ENCODE measurements at places on chromosomes 3 and 15.

GRCh38 chr3:132749786-132750185 lies 27.6 kb upstream of the NPHP3 start:
- DNase-seq = no peak

DNA sequence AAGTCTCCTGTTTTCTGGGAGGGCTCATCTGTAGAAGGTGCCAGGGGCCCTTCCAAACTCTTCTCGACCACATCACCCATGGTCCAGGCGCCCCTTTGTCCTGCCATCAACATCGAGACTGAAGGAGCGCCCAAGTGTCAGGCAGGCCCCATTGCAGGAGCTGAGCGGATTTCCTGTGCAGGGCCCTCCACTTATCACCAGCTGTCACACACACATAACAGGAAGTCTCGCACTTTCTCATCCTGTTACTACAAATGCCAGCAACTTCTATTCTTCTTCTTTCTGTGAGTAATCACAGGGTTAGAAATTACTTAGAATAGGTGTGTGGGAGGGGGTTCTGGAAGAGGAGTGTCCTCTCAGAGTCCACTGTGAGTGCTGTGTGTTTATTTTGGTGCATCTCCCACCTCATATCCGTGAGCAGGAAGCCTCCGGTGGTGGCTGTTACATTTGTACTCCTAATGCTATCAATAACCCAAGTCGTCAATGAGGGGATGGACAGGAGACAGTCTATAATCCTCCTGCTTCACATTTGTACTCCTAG lies at the start of gene KLHL6:
Gene KLHL6 (minus strand): TSS at position 166 of the 541 bp plus-strand sequence. CDS start 53 bp downstream, at position 113.
- DNase-seq = no peak

DNA sequence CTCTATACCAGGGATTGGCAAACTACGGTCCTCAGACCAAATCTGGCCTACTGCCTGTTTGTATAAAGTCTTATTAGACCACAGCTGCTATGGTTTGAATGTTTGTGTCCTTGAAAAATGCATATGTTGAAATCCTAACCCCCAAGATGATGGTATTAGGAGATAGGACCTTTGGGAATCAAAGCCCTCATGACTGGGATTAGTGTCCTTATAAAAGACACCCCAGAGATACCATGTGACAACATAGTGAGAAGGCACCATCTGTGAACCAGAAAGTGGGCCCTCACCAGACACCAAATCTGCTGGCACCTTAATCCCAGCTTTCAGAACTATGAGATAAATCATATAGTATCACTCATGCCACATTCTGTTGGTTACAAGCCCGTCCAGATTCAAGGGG lies 7.4 kb downstream of the HMCES start:
- DNase-seq = no peak

DNA sequence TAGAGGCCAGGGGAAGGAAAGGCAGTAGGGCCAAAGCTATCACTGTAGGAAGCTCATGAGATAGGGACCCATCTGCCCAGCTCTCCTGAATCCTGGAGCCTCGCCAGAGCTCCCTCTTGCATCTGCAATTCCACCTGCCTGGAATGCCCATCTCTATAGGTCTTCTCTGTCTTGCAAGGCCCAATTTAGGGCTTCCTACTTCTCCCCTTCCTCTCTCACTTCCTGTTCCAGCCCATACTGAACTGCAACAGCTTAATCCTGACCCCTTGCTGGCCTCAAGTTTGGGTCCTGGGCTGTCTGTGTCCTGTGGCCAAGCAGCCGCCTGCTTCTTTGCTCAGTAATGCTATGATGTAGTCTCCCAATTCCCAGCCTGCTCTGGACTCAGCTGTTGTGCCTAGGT lies 3.6 kb upstream of the PTPN23 start:
- DNase-seq = no peak

- DNase-seq = no peak
Measured at GRCh38 chr3:68666429-68667136, 265.8 kb downstream of the TAFA4 start.

DNA sequence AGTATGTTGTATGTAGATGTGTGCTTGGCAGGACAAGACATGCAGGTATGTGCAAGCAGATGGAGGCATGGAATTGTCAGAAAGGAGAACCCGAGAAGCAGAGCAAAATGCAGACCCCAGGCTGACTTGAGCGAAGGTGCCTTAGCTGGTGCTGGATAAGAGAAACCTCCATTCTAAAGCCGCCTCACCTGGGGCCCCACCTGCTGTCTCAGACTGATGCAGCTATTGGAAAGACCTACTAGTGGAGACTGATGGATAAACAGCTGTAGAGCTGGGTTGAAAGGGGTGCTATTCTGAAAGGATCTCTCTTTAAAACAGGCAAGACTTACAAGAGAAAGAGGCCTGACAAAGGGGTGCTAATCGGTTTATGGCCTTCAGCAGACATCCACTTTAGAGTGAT lies 86.2 kb downstream of the EPHB1 start:
- no peak for DNase-seq

DNA sequence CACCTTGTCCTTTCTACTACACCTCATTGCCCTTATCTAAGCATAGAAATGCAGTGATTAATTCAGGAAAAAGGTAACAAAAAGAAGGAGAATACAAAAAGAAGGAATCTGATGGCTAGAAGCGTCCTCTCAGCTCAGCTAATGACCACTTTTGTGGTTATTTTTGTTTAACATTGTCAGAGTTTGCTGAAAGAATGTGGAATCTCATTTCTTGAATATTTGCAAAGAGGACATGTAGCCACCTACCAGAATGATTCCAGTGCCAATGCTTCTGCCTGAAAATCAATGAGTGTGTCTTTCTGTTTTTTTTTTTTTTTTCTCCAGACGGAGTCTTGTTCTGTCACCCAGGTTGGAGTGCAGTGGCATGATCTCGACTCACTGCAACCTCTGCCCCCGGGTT lies 24.5 kb downstream of the NANOGP8 start:
- no peak for DNase-seq

GRCh38 chr3:109825971-109826810 lies 488.8 kb upstream of the DPPA4 start:
- no peak for DNase-seq

- DNase-seq = no peak
Measured at GRCh38 chr15:79154483-79155135, 64.0 kb upstream of the RASGRF1 start.

DNA sequence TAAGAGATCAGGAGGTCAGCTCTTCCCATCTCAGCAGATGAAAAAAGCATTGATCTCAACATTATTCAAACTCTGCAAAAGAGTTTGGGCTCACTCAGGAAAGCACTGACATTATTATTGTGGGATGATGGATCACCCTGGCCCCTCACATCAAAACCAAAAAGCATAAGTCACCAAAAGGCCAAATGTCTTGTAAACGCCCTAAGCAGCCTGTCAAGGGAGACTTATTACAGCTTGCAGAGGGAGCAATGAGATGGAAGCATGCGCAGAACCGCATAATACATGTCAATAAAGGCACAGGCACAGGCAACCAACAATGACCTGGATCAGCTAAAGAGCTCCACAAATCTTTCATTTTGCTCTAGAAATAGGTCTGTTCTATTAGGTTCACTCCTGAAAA lies 4.6 kb downstream of the FSIP1 start:
- no peak for DNase-seq

GRCh38 chr3:43999728-44000319 lies 241.9 kb upstream of the TOPAZ1 start:
- no peak for DNase-seq

DNA sequence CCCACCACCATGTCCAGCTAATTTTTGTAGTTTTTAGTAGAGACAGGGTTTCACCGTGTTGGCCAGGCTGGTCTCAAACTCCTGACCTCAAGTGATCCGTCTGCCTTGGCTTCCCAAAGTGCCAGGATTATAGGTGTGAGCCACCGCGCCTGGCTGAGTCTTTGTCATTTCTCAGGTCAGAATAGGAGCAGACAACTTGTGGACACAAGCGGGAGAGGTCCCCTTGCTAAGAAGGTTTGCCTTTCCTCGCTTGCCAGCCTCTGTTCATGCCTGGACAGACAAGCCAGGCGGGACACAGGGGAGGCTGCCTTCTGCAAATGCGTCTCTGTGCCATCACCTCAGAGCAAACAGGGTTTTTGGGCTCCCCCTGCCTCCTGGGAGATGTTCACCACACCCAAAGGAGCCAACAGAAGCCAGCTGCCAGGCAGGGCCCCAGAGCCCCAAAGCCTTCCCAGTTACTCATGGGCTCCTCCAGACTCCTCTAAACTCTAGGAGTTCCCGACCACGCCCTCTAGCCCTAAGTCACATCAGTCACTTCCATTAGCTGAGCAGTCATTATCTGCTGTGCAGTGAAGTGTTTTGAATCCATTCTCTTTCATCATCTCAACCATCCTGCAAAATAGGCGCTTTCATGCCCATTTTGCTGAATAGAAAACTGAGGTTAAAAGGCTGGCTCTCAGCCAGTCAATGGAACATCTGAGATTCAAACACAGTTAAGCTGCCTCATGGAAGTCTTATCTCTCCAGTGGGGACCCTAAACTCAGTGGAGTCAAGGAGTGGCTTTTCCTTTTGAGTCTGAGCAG lies 245.0 kb downstream of the UACA start:
- peak; percentile 30 for DNase-seq

GRCh38 chr15:72033711-72034110 lies 84.2 kb downstream of the MYO9A start:
- DNase-seq = no peak

DNA sequence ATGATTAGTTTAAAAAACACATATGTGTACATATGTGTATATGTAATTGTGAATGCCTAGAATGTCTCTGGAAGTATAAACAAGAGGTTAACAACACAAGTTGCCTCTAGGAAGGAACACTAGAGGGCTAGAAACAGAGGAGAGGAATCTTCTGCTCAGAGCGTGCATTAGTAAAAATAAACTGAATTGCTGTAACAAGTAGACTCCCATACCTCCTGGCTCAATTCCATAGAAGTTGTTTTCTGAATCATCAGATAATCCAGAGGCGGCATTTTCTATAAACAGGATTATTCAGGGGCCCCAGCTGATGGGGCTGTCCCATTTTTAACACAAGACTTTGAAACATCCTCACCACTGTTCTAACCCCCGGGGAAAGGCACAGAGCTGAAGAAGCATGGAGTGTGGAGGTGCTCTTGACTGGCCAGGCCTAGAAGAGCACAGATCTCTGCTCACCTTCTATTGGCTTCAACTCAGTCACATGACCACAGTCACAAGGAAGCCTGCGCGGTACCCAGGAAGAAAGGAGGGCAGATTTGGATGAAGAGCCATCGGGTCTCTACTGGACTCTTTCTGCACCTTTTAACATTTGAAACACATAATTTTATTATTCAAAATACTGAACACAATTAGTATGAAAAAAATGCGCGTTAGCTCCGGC lies 145.7 kb downstream of the TLE3 start:
- DNase-seq = no peak

GRCh38 chr3:123412811-123413604 lies 35.9 kb downstream of the ADCY5 start:
- peak; percentile 82 for DNase-seq

- DNase-seq = no peak
Measured at GRCh38 chr3:182725372-182726251, 67.7 kb upstream of the ATP11B start.

DNA sequence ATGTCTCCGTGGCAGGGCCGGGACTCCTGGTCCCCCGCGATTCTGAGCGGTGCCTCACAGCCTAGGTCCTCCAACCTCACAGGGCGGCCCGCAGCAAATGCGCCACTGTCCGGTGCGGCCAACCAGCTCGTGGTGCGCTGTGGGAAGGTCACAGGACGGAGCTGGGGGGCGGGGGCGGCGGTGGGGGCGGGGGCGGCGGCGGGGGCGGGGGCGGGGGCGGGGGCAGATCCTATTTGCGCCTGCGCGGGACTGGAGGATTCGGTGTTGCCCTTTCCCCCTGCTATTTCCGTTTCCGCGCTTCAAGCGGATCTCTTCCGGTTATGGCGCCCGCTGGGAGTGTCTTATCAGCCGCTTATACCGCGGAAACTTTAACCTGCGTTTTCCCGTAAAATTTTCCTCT lies 106.7 kb upstream of the SNRPN start:
- DNase-seq = peak; percentile 66

GRCh38 chr15:73897441-73898261 lies 24.3 kb downstream of the TBC1D21 start:
- no peak for DNase-seq

GRCh38 chr3:178352326-178353005 lies 183.8 kb upstream of the KCNMB2 start:
- DNase-seq = no peak

DNA sequence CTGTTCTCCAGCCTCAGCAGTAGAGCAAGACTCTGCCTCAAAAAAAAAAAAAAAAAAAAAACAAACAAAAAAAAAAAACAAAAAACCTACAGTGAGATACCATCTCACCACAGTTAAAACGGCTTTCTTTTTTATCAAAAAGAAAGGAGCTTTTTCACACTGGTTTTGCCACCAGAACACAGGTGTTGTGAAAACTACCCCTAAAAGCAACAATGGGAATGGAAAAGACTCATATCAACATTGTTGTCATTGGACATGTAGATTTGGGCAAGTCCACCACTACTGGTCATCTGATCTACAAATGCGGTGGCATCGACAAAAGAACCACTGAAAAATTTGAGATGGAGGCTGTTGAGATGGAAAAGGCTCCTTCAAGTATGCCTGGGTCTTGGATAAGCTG lies 24.8 kb upstream of the SLC25A38 start:
- no peak for DNase-seq
